ENCODE measurements at places on chromosomes 1 and 21.
A peak's percentile ranks its signal among the peaks of the same experiment; 100 is the strongest.

GRCh38 chr1:54970901-54971300 lies 9.5 kb upstream of the TMEM61 start:
- DNase-seq = no peak

DNA sequence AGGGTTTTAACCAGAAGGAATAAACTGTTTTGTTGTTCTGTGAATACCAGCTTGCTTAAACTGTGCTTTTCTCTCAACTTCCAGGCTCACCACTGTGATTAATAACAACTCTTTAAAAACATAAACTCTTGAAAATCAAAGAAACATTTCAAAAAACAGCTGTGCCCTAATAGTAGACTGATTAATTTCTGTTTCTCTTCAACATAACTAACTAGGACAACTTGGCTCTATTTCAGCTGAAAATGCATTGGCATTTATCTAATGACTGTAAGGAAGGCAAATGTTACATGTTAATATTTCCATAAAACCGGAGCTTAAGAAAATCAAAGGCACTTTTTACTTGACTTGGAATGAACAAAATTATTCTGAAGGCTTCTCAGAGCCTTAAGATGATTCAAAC lies 656.1 kb upstream of the NEGR1 start:
- DNase-seq = no peak

- DNase-seq = no peak
Measured at GRCh38 chr1:157117527-157118057, 18.0 kb upstream of the ETV3L start.

DNA sequence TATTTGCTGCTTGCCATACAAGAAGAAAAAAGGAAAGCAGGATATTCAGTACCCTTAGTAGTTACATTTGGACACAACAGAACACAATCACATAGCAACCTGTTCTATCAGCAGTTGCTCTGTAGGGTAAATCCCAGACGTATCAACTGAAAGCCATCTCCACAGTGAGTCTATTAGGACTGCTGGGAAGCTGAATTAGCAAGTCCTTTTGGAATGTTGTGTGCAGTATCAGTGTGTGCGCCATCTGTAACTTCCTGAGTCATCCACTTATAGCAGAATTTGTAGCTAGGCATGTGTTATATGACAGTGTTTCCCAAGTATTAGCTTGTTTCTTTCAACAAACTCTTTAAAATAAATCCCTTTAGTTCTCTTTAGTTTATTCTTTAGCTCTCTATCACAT lies 21.3 kb downstream of the CCDC30 start:
- no peak for DNase-seq

- DNase-seq = no peak
Measured at GRCh38 chr21:44397431-44398031, 44.1 kb downstream of the TRPM2 start.

DNA sequence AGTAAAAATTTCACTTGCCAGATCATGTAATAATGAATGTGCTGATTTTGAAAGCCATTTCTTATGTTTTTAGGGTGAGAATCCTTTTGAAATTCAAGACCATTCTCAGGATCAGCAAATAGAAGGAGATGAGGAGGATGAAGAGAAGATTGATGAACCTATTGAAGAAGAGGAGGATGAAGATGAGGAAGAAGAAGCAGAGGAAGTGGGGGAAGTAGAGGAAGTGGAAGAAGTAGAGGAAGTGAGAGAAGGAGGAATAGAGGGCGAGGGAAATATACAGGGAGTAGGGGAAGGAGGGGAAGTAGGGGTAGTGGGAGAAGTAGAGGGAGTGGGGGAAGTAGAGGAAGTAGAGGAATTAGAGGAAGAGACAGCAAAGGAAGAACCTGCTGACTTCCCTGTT lies 32.4 kb downstream of the ZNF326 start:
- no peak for DNase-seq

DNA sequence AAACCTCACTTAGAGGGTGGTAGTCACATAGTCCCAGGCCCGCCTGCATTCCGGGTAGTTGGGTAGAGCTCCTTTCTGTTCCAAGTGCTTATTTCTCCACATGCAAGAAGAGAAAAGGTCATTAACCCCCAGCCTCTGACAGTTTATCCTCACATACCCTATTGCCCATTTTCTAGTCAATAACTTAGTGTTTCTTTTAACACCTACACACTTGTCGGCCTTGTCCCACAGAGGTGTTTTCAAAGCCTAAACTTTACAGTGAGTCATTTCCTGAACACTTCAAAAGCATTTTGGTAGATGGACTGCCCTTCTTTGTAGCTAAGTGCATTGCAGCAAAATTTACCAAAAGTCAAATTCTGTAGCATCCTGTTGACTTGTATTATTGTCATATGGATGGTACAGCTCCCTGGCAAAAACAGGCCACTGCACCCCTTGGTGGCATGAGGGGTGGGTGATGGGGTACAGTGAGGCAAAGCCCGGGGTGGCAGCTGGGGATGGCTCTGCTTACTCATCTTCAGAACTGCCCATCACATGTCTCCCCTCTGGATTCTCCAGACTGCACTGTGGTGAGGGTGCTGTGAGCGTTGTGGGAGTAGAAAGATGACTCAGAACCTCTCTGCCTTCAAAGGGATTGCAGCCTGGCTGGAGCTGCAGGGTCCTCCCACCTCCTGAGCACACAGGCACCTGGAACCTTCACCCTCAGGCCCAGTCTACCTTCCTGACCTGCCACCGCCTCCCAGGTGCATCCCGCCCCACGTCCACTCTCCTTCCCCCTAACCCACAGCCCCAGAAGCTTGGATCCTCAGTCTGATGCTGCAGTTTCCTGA lies 45.8 kb upstream of the DMRTB1 start:
- DNase-seq = no peak

- DNase-seq = no peak
Measured at GRCh38 chr21:33433425-33434114, 30.4 kb downstream of the IFNGR2 start.

DNA sequence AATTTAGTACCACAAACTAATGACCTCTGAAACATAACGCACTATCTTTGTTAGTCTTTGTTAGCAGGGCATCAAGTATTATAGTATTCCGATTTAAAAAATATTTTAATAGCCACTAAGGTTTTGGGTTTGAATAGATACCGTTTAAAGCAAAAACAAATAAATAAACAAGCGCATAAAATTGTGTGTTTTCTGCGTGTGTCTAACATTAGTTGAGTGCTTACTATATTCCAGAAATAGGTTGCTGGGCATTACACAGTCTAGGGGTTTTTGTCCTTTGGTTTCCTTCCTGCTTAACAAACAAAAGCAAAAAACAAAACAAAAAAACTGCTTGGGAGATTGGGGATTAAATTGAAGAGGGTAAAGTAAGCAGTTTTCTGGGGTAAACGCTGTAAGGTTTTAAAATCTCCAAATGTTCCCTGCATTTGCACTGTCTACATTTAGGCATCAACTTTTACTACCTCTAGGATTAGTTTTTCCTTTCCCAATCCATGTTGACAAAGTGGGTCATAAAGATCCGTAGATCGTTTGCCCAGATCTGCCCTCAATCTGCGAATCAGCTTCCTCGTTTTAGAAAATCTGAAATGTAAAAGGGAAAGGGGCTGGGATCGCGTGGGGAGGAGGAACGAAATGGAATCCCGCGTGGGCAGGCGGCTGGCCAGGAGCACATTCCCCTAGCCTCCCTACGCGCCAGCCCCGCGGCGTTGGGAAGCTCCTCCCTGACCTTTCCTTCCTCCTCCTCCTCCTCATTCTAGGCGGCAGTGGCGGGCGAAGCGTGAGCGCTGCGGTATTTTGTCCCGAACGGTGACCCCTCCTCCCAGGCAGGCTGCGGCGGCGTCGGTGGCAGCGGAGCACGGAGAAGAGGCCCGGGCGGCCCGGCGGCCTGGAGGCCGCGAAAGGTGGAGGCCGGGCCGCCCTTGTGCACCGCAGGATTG lies at the start of gene KCTD3:
TSS of gene KCTD3 (plus strand) at position 749 of the 935 bp plus-strand sequence. CDS start 382 bp downstream, outside the sequence.
- peak; percentile 71 for DNase-seq

GRCh38 chr21:33047231-33047630 lies 21.5 kb downstream of the OLIG2 start:
- DNase-seq = no peak

DNA sequence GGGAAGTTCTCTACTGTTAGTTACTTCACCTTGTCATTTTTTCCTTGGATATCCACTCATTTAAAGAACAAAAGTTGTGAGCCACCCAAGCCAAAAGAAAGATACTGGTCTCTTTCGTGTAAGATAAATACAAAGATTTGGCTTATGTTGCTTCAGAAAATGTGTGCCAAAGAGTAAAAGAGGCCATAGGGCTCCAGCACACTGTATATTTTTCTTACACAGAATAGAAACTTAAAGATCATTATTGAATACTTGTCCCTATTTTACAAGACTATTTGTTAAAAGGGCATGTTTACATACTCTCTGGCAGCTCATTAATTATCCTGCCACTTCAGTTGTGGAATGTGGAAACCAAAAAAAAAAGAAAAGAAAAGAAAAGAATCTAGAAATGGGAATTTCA lies 284.2 kb upstream of the LRRC7 start:
- DNase-seq = no peak

DNA sequence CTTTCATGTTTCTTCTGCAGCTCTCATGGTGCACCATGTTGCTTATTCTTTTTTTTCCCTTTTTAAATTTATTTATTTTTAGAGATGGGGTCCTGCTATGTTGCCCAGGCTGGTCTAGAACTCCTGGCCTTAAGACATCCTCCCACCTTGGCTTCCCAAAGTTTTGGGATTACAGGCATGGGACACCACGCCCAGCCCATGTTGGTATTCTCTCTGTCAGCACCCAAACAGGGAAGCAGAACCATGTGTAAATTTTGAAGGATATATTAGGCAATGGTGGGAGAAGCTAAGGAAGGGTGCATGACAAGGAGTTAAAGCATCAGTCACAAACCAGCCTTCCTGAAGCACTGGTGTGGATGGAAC lies 39.6 kb upstream of the ENAH start:
- no peak for DNase-seq

Measured in SHP77 treated with DMSO at 0.1 percent for 48 hours (cell line).